Activated CD4-positive, alpha-beta memory T cell treated with anti-CD3 and anti-CD28 coated beads for 36 hours (primary cell): ENCODE measurements at places on chromosomes 4 and X.

DNA sequence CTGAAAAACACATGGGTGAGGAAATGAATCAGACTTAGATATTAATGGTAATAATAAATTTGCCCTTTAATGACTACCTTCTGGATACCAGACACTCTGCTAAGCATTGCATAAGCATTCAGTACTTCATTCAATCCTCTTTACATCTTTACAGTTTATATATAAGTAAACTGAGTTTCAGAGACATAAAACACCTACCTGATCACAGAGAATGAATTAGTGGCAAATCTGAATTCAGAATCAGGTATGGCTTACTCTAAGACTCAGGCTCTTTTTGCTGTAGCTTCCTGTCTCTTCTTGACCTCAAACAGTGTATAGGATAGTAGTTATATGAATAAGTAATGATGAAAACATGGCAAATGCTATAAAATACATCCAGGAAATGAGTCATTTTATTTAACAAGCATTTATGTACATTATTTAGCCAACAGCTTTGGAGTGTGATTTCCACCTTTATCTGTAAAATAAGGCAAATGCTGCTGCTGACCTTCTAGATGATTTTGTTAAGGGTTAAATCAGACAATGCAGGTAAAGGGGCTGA is 83.9 kb downstream of the VEGFC start:
- DNase-seq = no peak

DNA sequence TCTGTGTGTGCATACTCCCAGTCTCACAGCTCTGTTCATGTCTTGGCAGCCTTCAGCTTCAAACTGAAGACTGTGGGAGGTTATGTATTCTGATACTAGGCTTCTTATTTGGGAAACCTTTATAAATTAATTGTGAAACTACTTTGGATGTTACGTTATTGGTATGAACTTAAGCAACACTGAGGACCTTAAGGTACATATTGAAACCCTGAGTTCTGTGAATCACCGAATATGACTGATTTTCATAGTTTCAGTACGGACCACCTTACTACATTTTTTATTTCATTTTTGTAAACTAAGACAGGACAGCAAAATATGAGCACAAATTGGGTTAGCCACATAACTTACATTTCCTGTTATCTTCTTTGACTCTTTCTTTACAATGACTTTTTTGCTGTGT is 498.4 kb downstream of the PDGFC start:
- DNase-seq = no peak

- DNase-seq = no peak
Observed at GRCh38 chr4:136800248-136800647, 732.0 kb downstream of the PCDH18 start.

DNA sequence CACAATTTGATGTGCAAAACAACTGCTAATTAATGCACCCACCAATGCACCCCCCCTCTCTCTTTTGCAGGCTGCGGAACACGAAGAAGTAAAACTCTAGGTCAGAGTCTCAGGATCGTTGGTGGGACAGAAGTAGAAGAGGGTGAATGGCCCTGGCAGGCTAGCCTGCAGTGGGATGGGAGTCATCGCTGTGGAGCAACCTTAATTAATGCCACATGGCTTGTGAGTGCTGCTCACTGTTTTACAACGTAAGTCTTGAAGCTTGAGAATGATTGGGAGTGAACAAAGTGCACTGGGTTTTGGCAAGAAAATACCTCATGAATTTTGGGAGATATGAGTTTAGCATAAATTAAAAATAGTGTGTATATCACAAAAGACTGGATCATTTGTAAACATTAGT is 28.9 kb downstream of the TMPRSS11E start:
- no peak for DNase-seq

DNA sequence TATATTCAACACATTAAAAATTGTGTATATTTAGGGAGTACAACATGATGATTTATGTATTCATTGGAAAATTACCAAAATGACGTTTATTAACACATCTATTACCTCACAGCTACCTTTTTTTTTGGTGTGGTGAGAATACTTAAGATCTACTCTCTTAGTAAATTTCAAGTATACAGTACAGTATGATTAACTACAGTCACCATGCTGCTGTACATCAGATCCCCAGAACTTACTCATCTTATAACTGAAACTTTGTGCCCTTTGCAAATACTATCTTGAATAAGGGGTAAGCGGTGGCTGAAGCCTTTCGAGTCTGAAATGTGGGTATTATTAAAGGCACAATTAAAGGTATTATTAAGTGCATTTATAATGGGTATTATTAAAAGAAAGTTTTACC is 976 bp downstream of the PHKA1 start:
- no peak for DNase-seq

DNA sequence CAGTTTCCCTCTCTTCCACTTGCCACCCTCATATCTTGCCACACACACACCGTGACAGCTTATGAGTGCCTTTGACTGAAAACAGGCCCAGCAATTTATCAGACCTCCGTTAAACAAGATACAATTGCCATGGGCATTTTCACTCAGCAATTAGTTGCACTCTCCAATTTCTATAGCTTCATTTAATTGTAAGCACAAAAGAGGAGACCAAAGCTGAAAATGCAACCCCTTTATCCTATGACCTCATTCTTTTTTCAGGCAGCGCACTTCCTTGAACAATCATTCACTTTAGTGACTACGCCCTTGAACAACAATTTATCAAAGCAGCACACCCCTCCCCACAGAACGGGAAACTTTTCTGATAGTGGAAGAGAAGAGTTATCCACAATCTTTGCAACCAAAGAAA is 4.1 kb downstream of the POF1B start:
- no peak for DNase-seq

GRCh38 chr4:180057299-180057721 is 2185.9 kb upstream of the TENM3 start:
- no peak for DNase-seq

- DNase-seq = peak; percentile 58
Observed at GRCh38 chrX:2928583-2929434, at the start of gene ARSD. TSS of gene ARSD (minus strand) at chrX:2929339. CDS start at chrX:2929275, 64 bp downstream.

DNA sequence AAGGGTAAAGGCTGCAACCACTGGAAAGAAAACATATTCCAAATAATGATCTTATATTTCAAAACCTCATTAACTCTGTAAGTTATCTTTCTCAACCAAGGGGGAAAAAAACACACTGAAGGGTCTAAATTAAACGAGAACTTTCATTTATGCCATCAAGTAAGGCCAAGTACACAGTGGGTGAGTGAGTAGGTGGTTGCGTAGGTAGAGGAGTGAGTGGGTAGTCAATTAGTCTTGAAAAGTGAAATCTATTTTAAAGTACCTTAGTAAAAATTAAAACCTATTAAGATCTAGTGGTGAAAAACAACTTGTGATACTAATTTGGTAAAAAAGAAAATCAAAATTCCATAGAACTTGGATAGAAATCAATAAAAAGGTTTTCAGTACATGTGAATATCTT is 3.5 kb downstream of the CASK start:
- no peak for DNase-seq

DNA sequence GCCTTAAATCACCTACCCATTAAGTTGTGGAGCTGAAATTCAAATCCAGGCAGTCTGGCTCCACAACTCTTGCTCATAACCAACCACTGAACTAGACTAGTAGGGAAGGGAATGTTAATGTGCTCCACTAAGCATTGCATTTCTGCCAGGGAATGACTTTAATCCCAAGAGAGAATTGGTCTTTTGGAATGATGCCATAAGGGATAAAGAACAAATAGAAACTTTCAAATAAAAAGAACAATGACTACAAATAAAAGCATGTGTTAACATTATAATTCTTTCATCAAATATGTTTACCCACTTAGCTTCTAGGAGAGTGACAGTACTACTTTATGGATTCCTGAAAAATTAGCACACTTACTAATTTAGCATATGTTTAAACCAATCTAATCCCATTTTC is 905.9 kb downstream of the CENPC start:
- no peak for DNase-seq

DNA sequence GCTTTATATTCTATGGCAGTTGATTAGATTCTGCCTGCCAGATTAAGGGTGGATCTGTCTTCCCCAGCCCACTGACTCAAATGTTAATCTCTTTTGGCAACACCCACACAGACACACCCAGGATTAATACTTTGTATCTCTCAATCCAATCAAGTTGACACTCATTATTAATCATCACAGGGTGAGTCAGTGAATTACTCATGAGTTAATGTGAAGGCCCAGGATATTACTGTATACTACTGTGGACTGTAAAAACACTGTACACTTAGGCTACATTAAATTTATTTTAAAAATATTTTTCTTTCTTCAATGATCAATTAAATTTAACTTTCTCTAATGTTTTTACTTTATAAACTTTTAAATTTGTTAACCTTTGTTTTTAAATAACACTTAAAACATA is 87.7 kb downstream of the NAP1L3 start:
- DNase-seq = no peak

GRCh38 chrX:13085526-13085925 is 41.1 kb upstream of the FAM9C start:
- peak; percentile 72 for DNase-seq

DNA sequence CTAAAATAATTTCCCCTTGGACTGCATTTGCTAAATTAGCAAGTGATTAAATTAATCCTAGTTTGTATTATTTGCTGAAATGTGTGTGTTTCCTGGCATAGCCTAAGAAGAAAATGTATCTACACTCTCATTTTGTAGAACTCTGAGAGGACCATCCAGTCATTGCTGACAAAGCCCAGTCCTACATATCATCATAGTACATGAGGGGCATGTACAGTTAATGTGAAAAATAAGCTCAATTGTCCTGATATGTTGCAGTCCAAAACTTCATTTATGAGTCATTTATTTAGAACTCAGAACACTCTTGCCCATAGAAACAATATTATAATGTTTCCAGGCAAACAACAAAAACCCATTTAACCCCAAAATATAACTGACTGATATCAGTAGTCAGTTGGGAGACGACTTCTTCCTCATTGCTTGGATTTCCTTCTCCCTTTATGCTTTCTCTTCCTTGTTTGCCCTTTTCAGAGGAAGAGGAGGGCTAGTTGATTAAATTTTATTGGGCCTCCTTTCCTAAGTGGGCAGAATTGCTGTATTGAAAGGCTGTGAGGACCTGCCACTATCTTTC is 26.9 kb upstream of the BBS12 start:
- no peak for DNase-seq

DNA sequence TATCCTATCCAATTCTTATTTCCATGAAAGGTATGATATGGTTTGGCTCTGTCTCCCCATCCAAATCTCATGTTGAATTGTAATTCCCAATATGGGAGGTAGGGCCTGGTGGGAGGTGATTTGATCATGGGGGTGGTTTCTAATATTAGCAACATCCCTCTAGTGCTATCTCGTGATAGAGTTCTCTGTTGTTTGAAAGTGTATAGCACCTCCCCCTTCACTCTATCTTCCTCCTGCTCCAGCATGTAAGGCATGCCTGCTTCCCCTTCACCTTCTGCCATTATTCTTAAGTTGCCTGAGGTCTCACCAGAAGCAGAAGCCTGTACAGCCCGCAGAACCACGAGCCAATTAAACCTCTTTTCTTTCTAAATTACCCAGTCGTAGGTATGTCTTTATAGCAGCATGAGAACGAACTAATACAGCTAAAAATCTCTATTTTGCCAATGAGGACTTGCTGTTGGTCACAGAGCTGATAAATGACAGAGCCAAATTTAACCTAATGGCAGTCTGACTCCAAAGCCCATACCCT is 247.2 kb downstream of the HNRNPD start:
- DNase-seq = no peak

DNA sequence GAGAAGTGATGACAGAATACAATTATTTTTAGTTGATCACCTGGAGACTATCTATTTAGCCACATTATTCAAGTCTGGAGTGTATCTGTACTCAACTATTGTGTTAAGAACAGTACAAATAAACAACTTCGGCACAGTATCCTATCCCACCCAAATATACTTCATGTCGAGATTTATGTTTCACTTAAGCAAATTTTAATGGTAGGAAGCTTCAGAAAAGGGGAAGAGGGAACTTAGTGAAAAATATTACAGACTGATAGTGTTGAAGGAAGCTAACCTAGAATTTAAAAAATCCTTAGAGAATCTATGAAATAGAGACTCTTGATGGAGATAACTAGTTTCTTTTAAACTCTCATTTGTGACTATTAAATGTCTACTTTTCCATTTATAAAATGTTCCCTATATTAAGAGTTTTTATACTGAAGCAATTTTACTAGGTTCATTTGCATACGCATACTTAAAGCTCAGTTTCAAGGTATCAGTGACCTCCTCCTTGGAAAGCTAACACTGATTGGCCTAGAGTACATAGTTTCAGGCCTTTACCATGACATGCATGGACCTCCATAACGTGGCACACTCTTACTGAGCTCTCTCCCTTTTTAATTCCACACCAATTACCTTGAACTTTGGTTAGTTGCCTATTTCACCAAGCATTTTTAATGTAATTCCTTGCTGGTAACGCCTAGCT is 197.7 kb downstream of the CAMK2D start:
- DNase-seq = no peak
